ENCODE measurements at places on chromosomes 1 and 21.

- DNase-seq: no peak
These were observed 12.2 kb upstream of the SPRR2F start for GRCh38 chr1:153125536-153125935.

- DNase-seq: no peak
These were observed 221.8 kb downstream of the TTLL7 start for GRCh38 chr1:83776913-83777757.

DNA sequence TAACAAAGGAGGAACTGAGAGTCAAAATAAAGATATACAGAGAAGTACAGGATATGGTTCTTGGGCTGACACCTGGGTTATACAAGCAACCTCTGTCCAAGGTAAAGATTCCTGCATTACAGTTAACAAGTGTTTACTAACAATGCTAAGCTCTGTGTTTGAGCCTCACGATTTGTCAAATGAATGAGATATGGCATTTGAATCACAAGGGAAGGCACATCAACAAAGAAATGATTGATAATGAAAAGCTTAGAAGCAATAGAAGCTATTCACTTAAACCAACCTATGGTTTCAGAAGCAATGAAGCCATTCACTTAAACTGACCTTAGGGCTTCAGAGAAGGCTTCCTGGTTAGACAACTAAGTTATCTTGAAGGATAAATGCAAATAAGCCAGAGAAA, 199.5 kb downstream of the AGBL4 start:
- DNase-seq: no peak

DNA sequence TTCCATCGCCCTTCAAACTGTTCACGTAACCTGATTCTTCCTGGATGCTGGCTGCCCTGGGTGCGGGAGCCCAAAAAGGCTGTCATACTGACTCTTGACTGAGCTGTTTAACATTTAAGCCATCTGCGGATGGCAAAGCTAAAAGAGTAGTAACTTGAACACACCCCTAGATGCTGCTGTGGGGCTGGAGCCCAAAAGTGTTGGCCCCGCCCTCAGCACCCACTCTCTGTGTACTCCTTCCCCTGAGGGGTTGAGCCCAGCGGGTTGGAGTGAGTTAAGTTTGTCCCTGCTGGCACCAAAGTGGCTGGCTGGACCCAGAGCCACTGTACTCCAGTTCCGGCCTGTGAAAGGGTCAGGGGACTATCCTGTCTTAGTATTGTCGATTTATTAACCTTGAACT, 640.6 kb downstream of the PTPRU start:
- DNase-seq: no peak

- no peak for DNase-seq
These were observed 88.8 kb downstream of the KIF1B start for GRCh38 chr1:10299151-10299550.

GRCh38 chr1:9737671-9738070, 86.1 kb downstream of the CLSTN1 start:
- no peak for DNase-seq

- DNase-seq: no peak
These were observed 28.0 kb downstream of the AGPAT3 start for GRCh38 chr21:43892984-43893535.

DNA sequence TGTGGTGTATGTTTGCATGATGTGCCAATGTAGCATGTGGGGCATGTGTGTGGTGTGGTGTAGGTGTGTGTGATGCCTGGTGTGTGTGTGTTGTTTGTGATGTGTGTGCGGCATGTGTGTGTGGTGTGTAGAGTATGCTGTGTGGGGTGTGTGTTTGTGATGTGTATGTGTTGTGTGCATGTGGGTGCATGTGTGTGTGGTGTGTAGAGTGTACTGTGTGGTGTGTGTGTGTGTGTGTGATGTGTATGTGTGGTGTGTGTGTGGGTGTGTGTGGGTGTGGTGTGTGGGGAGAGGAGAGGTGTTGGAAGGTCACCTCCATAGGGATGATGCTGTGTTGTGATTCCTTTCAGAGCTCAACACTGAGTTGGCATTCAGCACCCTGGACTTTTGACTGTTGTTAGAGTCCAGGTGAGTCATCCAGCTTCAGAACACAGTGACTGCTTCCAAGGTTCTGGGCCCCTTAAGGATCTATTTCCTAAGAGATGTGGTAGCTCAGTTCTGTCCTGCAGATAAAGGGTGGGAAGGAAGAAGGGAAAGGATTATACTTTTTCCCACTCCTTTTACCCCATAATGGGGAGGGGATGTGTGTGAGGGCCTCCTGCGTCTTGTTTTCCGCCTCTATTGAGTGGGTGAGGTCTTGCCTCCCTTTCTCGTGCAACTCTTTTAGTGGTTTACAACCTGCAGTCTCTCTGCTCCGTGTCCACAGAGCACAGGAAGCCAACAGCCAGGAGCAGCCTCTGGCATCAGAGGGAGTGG, 47.6 kb downstream of the RHOU start:
- DNase-seq: no peak

- peak; percentile 83 for DNase-seq
These were observed 22.1 kb downstream of the EDARADD start for GRCh38 chr1:236416165-236416564.

GRCh38 chr1:40267767-40268187, 9.7 kb downstream of the ZMPSTE24 start:
- DNase-seq: no peak

DNA sequence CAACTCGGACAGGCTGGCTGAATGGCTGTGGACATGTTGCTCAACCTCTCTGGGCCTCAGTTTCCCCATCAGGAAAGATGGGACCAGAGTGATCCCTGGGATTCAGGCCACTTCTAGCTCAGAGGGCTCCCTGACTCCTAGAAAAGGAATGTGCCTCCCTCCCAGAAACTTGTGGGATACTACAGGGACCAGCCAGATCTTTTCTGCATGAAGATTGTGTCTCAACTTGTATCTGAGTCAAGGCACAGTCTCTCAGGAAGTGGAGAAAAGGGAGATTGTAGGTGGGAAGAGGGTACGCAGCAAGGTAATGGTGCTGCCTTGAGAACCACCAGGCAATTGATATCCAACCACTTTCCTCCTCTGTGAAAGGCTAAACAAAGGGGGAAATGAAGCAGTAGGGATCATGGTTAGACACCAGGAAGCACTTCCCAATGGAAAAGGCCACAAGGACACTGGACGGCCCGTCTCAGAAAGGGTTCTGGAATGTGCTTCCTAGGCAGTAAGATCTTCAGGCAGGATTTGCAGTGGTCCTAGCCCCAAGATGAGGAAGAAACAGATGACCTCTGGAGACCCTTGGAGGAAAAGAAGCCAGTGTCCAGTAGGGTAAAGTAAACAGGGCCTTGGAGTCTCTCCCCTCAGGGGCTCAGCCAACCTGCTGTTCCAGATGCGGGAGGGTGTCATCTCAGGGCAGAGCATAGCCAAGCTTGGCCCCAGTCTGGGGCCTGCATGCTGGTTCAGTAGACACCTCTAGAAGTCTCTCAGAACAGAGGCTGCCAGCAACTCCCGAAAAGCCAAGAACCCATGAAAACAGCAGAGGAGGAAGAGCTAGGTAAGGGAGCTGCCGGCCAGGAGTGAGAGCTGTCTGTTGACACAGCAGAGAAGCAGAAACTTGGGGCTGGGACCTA, 16.8 kb downstream of the IFFO2 start:
- no peak for DNase-seq

DNA sequence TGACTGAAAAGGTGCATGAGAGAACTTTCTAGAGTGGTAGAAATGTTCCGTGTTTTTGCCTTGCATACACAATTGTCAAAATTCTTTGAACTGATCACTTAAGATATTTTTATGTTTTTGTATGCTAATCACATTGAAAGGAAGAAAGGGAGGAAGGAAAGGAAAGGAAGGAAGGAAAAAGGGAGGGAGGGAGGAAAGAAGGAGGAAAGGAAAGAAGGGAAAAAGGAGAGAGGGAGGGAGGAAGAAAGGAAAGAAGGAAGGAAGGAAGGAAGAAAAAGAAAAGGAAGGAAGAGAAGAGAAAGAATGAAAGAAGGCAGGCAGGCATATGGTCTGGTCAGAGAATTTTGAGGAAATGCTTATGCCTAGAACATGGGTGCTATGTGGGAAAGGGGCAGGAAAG, 68.4 kb upstream of the PGBD5 start:
- DNase-seq: no peak

DNA sequence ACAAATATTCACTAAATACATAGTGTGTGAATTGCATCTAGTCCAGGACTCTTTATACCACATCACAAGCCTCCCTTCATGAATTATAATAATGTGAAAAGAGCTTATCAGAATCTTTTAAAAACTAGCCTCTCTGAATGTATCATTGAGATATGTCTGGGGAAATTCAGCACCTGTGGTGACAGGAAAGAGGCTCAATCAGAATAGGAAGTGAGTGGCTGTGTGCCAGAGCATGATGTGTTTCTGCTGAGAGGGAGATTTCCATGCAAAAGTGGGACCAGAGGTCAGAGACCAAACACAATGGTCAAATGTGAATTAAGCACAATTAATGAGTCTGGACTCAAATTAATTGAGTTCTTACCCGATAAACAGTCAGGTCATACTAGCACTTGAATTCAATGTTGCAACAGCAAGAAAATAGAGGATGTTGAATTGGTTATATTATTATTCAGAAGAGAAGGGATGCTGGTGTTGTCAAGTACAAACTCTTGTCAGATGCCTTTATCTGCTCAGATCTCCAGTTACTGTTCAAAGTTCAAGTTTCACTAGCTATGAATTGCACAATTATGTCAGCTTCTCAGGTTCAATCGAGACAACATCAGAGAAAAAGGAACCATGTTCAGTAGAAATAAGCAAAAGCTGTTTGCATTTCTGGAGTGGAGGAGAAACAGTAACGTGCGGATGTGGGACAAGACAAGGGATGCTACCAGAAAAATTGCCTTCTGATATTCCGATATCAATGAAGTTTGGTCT, 226.2 kb downstream of the ZNF326 start:
- no peak for DNase-seq

- no peak for DNase-seq
These were observed 122.0 kb downstream of the BEND5 start for GRCh38 chr1:48654606-48655210.

GRCh38 chr21:33969581-33969980, 54.0 kb upstream of the ATP5PO start:
- no peak for DNase-seq

GRCh38 chr1:30888391-30888790, 20.2 kb downstream of the SDC3 start:
- no peak for DNase-seq

- DNase-seq: peak; percentile 54
These were observed 28.2 kb downstream of the TCEANC2 start for GRCh38 chr1:54081306-54082270.

- DNase-seq: peak; percentile 39
These were observed 146.0 kb downstream of the RERE start for GRCh38 chr1:8671306-8671917.

DNA sequence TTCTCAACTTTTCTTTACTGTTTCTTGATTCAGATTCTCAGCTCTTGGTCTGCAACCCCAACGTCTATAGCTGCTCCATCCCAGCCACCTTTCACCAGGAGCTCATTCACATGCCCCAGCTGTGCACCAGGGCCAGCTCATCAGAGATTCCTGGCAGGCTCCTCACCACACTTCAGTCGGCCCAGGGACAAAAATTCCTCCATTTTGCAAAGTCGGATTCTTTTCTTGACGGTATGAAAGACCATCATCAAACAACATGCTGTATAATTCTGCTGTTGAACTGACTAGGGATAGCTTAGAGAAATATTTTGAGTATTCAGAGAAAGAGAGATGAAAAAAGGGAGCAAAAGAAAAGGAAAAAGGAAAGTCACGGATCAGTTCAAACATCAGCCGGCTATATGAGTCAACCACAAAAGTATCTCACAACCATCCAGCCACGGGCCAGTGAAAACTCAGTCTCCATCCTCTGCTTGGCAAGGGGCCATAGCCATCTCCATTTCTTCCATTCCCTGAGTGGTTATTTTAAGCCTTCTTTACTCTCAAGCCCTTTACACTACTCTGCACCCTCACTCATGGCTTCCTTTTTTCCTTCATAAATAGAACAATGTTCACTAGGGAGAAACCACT, 14.1 kb downstream of the DNASE2B start:
- no peak for DNase-seq

DNA sequence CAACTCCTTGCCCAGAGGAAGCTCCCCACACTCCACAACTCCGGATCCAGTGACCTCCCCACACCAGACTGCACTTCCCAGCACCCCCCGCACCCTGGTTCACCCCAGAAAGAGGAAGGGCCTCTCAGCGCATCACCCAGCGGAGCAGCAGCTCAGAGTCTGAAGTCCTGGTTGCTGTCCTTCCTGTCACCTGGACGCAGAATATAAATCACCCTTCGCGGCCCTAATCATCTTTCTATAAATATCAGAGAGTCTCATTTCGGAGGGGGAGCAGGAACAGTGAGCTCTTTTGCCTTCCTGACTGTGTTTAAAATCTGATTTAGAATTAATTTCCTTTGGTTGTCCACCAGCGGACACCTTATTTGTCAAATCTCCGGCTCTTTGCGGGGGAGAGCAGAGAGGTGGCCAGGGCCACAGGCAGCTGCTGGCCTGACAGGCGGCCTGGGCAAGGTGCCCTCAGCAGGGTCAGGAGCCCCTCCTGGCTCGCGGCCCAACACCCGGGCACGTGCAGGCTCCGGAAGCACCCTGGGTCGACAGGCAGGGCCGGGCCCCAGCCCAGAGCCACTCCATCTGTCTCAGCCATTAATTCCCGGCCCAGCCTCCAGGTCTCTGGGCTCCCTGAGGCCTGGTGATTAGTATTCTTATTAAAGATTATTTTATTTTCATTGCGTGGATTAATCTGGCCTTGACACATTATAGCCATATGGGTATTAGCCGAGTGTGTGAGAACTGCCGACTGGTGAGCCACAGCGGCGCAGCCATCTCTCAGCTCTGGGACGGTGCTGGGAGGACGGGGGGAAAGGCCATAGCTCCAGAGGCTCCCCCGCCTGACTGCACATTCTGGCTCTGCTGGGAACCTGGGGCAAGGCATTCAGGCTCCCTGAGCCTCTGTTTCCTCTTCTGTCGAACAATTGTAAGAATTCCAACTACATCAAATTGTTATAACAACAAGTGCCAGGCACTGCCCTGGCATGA, 19.7 kb downstream of the EPHA8 start:
- DNase-seq: no peak

- no peak for DNase-seq
These were observed 336.8 kb upstream of the CHRM3 start for GRCh38 chr1:239049571-239049970.

- no peak for DNase-seq
These were observed 27.0 kb downstream of the PCNX2 start for GRCh38 chr1:233268389-233269022.

DNA sequence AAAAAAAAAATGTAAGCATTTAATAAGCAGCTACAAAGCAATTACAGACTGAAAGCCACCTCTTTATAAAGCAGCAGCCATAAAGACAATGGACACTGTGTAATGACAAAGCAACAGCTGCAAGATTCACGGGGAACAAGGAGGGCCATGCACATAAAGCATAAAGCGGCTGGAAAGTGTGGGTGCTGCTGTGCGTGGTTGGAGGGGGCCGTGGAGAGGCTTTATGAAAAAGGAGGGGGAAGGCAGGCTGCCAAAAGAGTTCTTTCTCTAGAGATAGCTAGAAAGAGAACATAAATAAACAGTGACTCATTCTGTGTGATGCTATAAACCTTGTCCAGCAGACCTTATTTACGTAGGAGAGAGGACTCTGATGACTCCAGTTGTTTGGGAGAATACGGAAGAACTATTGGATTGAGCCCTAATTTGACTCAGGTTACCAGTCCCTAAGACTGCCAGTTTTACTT, 49.3 kb downstream of the ADAMTS1 start:
- no peak for DNase-seq

- DNase-seq: no peak
These were observed 187.5 kb upstream of the PLXNA2 start for GRCh38 chr1:208431721-208432120.

Measured in CD4-positive, alpha-beta T cell treated with Interleukin-15 for 4 hours (primary cell).